Sigmoid colon (tissue), 7 donors: ENCODE measurements at places on chromosomes 2 and 18. TPM values are rescaled to one million over a fixed set of nuclear protein-coding genes. Genes with fewer than 3 reads are reported as not detected.

DNA sequence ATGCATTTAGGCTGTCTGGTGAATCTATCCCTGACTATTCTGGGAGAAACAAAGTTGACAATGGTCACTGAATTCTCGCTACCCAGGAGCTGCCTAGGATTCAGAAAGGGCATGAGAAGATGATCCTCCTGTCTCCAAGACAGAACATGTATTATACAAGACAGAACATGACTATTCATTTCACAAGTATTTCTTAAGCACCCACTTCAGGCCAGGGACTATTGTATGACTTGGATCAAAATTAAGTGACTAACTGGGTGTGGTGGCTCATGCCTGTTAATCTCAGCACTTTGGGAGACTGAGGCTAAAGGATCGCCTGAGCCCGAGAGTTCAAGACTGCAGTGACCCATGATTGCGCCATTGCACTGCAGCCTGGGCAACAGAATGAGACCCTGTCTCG is 235.8 kb upstream of the RAB12 start:
- no peaks in the 10 kb centered on the region for H3K27me3 ChIP-seq
- H3K36me3 ChIP-seq: peaks cover 5% of the 10 kb centered on the region
- no peak for DNase-seq

GRCh38 chr2:170707821-170708795 is 7.0 kb upstream of the SP5 start:
- H3K4me1 ChIP-seq: no peaks in the 10 kb centered on the region
- H3K27ac ChIP-seq: no peak overlapping the region
- peaks cover 8% of the 10 kb centered on the region for H3K27me3 ChIP-seq
- no peak overlapping the region for H3K4me3 ChIP-seq

GRCh38 chr2:213792045-213792444 is 507.8 kb downstream of the SPAG16 start:
- DNase-seq: no peak
- H3K27ac ChIP-seq: no peak overlapping the region
- no peaks in the 10 kb centered on the region for H3K36me3 ChIP-seq
- H3K4me3 ChIP-seq: no peak overlapping the region
- no peaks in the 10 kb centered on the region for H3K4me1 ChIP-seq

DNA sequence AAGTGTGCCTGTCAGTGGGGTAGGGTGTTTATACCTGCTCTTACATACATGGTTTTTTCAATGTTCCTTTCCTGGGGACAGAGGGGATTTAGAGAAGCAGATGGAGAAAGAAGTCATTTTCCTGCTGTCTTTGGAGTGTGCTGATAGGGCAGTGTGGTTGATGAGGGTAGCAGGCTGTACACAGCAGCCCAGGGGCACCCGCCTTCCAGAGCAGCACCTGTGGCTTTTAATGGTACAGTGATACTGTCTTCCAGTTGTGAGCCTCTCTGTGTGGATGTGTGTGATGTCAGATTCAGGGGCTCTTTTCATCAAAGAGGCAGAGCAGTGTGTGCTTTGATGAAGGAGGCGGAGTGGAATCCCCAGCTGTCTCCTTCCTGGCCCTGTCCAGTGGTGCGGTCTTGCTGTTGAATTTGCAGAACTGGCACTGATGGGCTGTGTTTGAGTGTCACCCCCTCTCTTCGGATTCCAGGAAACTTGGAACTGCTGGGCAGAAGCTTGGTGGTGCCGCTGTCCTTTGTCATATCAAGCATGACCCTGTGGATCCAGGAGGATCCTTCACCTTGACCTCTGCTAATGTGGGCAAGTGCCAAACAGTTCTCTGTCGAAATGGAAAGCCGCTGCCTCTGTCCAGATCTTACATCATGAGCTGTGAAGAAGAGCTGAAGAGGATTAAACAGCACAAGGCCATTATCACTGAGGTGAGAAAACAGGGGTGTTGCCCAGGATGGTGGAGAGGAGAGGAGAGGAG is 259.8 kb downstream of the PHLPP1 start:
- no peaks in the 10 kb centered on the region for H3K27me3 ChIP-seq
- no peak overlapping the region for H3K4me3 ChIP-seq
- peaks cover 13% of the 10 kb centered on the region for H3K36me3 ChIP-seq
- no peak for DNase-seq
- no peak overlapping the region for H3K27ac ChIP-seq
- H3K4me1 ChIP-seq: no peaks in the 10 kb centered on the region

DNA sequence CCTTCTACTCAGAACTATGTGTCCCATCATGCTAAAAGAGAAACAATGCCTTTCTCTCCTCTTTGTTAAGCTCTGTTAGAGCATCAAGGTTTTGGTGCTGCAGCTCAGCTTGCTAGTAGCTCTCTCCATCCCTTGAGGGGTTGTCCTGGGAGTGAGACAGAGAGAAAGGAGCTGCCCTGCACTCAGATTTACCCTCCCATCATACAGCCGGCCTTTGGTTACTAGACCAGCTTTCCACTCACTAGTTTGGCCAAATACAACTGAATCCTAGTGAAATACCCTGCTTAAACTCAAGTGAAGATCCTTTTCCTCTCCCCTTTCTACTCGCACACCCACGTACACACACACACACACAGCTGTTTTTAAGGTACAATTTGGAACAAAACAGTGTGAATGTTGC is 2.3 kb upstream of the CHN1 start:
- no peaks in the 10 kb centered on the region for H3K36me3 ChIP-seq
- H3K4me3 ChIP-seq: no peak overlapping the region
- H3K27me3 ChIP-seq: no peaks in the 10 kb centered on the region
- peaks cover 12% of the 10 kb centered on the region for H3K4me1 ChIP-seq

DNA sequence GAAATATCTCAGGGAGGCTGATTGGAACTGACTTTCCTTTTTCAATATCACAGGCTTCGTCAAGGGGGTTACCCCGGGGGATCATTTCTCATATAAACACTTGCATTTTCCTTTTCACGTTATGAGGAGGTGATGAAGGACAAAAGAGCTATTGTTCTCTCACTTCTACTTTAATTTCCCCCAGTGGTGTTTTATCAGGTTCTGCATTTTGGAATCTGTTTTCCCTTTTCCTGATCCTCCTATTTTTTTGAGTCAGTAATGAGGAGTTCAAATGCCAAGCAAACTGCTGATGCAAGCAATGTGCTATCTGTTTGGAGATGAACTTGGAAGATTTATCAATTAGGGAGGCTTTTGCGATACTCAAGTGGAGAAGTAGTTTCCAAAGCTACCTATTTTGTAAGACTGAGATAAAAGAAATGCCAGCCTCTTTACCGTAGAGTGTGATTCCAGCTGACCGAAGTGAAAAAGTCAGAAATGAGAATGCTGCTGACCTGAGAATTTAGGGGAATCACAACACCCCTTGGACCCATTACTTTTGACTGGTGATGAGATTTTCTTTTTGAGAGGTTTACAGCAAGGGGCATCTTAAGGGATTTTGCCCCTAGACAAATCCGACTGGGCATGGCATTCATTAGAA is 556.0 kb downstream of the RNF144A start:
- no peaks in the 10 kb centered on the region for H3K4me1 ChIP-seq
- no peak for DNase-seq
- no peaks in the 10 kb centered on the region for H3K27me3 ChIP-seq
- no peak overlapping the region for H3K4me3 ChIP-seq

- H3K4me3 ChIP-seq: no peak overlapping the region
- peaks cover 10% of the 10 kb centered on the region for H3K4me1 ChIP-seq
- H3K36me3 ChIP-seq: no peaks in the 10 kb centered on the region
- H3K27me3 ChIP-seq: peaks cover 87% of the 10 kb centered on the region
Observed at GRCh38 chr2:222311319-222311977, 12.7 kb upstream of the PAX3 start.

DNA sequence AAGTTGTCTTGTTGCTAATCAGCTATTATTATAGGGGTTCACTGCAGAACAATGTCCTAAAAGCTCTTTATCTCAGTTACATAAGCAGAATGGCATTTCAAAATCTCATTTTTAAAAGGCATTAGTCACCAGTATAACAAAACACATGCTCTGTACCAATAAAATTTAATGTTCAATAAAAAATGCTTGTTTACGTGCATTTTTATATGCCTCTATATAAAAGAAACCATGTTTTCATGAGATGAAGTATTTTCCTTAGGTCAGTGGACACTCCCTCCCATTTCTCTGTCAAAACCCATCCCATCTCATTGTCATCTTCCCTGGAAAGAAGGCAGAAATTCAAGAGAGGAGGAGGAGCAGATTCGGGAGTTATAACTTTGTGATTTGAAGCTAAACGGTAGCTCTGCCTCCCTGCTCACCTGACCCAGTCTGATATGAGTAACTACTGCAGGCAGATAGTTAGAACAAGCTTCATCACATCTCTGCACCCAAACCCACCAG is 231.9 kb upstream of the SIX2 start:
- no peaks in the 10 kb centered on the region for H3K36me3 ChIP-seq
- H3K27ac ChIP-seq: no peak overlapping the region
- H3K4me1 ChIP-seq: peaks cover 12% of the 10 kb centered on the region
- H3K27me3 ChIP-seq: no peaks in the 10 kb centered on the region
- no peak overlapping the region for H3K4me3 ChIP-seq

Gene CYS1
- 24.6 TPM for total RNA-seq

DNA sequence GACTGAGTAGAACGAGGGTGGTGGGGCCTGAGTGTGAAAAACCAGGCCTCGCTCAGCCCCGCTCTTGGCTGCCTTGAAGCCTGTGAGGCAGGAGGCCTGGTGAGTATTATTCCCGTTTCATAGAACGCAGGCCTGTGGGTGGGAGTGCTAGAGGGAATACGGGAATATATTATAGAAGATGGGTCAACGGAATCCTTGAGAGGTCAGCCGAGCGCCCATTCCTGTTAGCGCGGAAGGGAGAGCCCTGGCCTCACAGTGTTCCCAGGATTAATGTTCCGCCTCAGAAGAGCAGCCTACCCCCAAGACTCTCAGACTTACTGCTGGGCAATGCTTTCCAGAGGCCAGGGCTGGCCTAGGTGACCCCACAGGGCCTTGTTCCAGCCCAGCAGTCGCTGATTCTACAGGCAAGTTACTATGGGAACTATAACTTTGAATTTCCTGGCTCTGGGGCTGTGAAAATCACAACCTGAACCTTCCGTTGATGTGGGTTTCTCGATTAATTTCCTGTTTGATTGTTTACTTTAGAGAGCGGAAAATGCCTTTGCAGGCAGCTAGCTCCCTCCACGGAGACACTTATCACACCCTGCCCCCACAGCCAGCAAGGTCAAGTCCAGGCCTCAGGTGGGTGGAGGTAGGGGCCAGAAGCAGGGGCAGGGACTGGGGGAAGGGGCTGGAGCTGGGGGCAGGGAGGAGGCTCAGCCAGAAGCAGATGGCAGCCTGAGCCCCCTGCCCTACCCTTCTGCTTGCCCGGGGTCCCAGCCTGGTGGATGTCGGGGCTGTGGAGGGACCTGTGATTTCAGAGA is 108.3 kb downstream of the SMAD7 start:
- no peak for DNase-seq
- H3K27ac ChIP-seq: no peak overlapping the region
- H3K4me3 ChIP-seq: no peak overlapping the region
- peaks cover 7% of the 10 kb centered on the region for H3K4me1 ChIP-seq
- no peaks in the 10 kb centered on the region for H3K27me3 ChIP-seq

DNA sequence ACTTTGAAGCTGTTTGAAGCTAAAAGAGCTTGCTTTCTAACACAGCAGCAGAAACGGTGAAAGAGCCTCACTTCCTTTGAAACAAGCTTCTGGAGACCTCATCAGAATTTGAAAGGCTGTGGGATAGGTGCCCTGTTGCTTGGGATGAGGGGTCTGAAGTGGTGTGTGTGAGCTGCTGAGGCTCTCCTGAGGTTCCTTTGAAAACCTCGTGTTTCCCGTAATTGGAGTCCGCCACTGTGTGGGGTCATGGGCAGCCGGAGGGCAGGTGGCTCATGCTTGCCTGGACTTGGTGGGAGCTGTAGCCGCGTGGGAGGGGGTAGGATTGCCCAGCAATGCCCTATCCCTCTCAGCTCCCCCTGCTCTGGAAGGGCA is 34.4 kb downstream of the CABLES1 start:
- H3K27ac ChIP-seq: no peak overlapping the region
- DNase-seq: peak; percentile 25
- no peaks in the 10 kb centered on the region for H3K36me3 ChIP-seq
- H3K4me1 ChIP-seq: no peaks in the 10 kb centered on the region

Gene CERKL
- not detected for total RNA-seq

Gene ZNF521
- 26.9 TPM for total RNA-seq

- no peaks in the 10 kb centered on the region for H3K4me1 ChIP-seq
- H3K4me3 ChIP-seq: no peak overlapping the region
- DNase-seq: no peak
- no peak overlapping the region for H3K27ac ChIP-seq
- H3K27me3 ChIP-seq: no peaks in the 10 kb centered on the region
Observed at GRCh38 chr2:74096052-74096451, 51.7 kb downstream of the BOLA3 start.

- H3K36me3 ChIP-seq: no peaks in the 10 kb centered on the region
- H3K4me3 ChIP-seq: no peak overlapping the region
- no peak for DNase-seq
- H3K4me1 ChIP-seq: no peaks in the 10 kb centered on the region
- H3K27me3 ChIP-seq: no peaks in the 10 kb centered on the region
- H3K27ac ChIP-seq: no peak overlapping the region
Observed at GRCh38 chr2:38648107-38648761, 17.7 kb upstream of the GALM start.

Gene DLGAP1
- 1.1 TPM for total RNA-seq

Gene LINC00305
- total RNA-seq: not detected

GRCh38 chr18:45024357-45025088 is 343.8 kb downstream of the SETBP1 start:
- no peaks in the 10 kb centered on the region for H3K27me3 ChIP-seq
- H3K36me3 ChIP-seq: no peaks in the 10 kb centered on the region
- no peak overlapping the region for H3K4me3 ChIP-seq
- DNase-seq: no peak
- no peak overlapping the region for H3K27ac ChIP-seq
- H3K4me1 ChIP-seq: peaks cover 13% of the 10 kb centered on the region

DNA sequence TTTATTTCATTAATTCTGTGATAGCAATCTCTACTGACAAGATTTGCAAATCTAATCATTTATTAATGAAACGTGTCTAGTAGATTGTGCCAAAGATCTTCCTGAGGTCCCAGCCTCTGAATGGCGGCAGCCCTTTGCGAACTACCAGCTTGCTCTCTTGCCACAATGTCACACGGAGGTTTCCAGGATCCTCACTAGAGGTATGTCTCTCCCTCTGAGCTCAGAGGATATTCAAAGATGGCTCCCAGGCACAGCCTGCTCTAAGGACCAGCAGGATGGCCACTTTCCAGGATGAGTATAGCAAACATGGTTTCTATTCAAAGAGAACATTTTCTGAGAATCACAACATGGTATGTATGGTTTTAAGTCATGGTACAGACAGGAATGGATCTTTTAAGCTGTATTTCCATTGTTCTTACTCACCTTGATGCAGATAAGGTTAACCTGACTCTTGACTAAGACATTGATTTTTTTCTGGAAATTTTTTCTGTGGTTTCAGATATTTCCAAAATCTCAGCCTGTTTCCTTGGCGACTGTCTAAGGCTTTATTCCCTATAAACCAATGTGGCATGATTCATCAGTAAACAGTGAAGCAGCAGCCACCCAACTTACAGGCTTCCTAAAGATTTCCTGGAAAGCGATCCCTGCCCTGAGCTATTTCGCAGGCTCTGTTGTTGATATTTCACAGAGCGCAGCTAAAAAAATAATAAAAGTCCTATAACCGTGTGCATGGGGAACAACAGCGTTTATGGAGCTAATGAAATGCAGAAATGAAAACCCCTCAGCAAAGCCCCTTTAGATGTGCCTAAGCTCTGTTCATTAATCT is 54.1 kb upstream of the KLF7 start:
- no peak overlapping the region for H3K4me3 ChIP-seq
- no peaks in the 10 kb centered on the region for H3K27me3 ChIP-seq
- no peaks in the 10 kb centered on the region for H3K36me3 ChIP-seq
- no peak overlapping the region for H3K27ac ChIP-seq
- no peak for DNase-seq
